Cardiac atrium fibroblast (primary cell): ENCODE measurements at places on chromosomes 4 and X. TPM values are rescaled to one million over a fixed set of nuclear protein-coding genes. Genes with fewer than 3 reads are reported as not detected.

The P2RY8 gene
- not detected in 2 replicates for total RNA-seq

The TRIML1 gene
- total RNA-seq = not detected in 2 replicates

The PABPC4L gene
- total RNA-seq = 0.49 and 0.72 TPM in 2 replicates

The PNMA6F gene
- total RNA-seq = not detected in 2 replicates

The ODAM gene
- total RNA-seq = not detected in 2 replicates

The FAM241A gene
- total RNA-seq = 3.4 and 3.8 TPM in 2 replicates

The F8A3 gene
- 9.4 and 11.0 TPM in 2 replicates for total RNA-seq

The IL21 gene
- not detected in 2 replicates for total RNA-seq

The CSAG3 gene
- not detected in 2 replicates for total RNA-seq

The HSFX2 gene
- 0.16 TPM in 1 of 2 replicates, not detected in the other for total RNA-seq

The IL13RA2 gene
- 5.2 and 13.1 TPM in 2 replicates for total RNA-seq

The UFSP2 gene
- 29.2 and 29.6 TPM in 2 replicates for total RNA-seq

The ATP6AP1 gene
- 43.1 and 68.5 TPM in 2 replicates for total RNA-seq

The GLRA2 gene
- total RNA-seq = not detected in 2 replicates

The SRPX gene
- total RNA-seq = 1,167 and 1,799 TPM in 2 replicates

The NALF2 gene
- total RNA-seq = 0.16 TPM in 1 of 2 replicates, not detected in the other
